Ammon's horn (tissue), 1 donor: ENCODE measurements at places on chromosomes 12 and 14.

DNA sequence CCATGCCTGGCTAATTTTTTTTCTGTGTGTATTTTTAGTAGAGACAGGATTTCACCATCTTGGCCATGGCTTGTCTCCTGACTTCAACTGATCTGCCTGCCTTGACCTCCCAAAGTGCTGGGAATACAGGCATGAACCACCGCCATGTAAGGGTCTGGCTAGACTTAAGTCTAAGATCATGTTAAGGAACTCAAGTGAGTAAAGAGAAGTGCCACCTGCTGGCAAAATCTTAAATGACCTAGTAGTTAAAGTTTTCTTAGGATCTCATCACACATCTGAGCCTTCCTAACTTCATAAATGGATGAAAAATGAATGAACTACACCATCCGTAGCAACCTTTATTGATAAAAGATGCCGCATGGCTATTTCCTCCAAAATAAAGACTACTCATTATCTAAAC, 1.7 kb upstream of the C12orf56 start:
- DNase-seq, result no peak

DNA sequence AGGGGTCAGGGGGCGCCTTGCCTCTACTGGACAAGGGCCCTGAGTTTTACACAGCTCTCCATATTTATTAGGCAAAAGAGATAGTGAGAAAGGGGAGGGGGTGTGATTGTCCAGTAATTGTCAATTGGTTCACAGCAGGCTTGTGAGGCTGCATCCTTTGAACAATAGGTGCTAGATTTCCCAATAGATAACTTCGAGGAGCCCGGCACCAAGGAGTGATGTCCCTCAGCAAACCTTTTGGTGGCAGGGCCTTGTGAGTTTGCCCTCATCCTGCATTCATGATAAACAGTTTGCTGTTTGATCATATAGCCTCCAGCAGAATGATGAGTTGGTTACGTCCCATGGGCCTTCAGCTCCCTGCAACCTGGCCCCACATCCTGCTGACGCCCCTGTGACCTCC, 2.7 kb upstream of the PRIMA1 start:
- no peak for DNase-seq

DNA sequence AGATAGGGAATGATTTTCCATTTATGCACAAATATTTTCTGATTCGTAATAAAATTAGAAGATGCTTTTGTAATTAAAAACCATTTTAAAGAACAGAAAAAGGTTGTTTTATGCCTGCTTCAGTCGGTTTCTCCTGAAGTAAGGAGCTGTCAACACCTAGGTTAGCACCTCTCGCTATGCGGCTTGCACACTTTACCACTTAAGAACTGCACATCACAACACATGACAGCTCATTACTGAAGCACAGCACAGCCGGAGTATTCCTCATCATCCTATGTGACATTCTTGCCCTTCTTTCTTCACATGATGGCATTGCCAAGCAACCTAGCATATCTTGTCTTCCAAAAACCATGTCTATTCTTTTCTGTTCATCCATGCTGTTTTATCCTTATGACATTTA, 5.4 kb upstream of the WIF1 start:
- no peak for DNase-seq

DNA sequence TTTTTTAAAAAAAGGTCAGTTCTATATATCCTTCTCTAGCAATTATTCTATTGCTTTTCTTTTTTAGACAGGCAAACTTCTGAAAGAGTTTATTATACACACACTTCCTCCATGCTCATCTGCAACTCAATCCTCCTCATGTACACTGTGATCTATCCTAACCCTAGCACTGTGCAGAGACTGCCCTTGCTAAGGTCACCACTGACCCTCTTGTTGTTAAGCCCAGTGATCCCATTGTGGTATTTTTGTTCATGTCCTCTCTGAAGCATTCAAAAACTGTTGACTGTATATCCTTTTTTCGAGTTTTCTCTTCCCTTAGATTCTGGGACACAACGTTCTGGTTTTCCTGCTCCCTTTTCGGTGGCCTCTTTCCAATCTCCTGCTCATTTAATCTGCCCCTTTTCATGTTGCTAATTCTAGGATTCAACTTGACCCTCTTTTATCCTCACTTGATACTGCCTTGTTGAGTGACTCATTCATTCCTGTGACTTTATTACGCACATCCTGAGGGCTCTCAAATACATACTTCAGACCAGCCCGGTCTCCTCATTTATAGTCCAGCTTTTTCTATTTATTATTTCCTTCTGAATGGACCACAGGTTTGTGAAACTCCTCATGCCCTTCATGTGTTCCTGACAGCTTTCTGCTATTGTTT, 53.9 kb upstream of the PTPRB start:
- DNase-seq, result no peak

DNA sequence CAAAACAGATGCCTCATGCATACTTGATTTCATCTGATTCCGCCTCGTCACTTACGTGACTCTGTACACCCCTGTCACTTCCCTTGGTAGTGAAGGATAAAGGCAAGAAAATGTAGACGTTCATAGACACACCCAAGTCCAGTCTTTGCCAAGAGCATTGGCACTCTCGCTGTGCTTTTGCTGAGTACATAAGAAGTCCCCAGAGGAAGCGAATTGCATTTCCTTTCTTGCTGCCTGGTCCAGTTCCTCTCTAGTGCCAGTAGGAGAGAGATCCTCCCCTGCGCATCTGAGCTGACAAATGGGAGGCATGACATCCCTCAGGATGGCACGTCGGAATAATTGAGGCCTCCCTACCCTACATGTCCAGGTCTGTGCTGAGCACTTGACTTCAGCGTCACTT, 21.3 kb upstream of the RIN3 start:
- DNase-seq, result peak; percentile 58

DNA sequence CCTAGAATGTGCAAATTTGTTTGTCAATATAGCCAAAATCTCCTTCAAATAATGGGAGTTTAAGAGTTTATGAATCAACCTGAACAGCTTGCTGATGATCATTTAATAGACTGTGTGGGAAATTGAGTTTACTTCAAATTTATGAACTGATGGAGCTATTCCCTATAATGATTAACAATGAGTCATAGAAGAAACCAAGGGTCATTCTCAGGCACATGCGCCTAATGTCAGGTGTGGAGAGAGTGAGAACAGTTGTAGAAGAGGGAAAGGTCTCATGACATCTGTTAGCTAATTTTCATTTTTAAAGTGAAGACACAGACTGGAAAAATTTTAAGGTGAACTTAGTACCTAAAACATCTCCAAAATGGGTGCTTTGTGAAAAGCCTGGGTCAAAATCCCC, 191.8 kb downstream of the BMP4 start:
- DNase-seq, result no peak

- no peak for DNase-seq
These were observed 275.3 kb downstream of the CCER1 start for GRCh38 chr12:90679674-90680073.

- no peak for DNase-seq
These were observed 147.2 kb downstream of the SCARB1 start for GRCh38 chr12:124716208-124717130.

- no peak for DNase-seq
These were observed 69.5 kb downstream of the ADAMTS20 start for GRCh38 chr12:43482311-43483085.

DNA sequence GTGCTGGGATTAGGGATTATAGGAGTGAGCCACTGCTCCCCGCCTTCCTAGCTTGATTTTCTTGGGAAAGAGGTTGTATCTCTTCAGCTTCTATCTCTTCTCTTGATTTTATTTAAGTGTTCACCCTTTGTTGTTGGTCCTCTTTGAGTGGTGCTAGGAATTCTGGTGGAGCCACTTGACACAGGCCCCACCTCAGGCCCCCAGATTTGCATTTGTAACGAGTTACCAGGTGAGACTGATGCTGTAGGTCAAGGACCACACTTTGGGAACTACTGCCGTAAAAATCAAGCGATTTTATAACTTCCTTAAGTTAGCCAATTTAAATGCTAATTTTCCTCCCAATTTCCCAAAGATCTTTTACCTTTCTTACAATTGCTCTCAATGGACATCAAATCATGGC, 26.3 kb downstream of the SRGAP1 start:
- no peak for DNase-seq

DNA sequence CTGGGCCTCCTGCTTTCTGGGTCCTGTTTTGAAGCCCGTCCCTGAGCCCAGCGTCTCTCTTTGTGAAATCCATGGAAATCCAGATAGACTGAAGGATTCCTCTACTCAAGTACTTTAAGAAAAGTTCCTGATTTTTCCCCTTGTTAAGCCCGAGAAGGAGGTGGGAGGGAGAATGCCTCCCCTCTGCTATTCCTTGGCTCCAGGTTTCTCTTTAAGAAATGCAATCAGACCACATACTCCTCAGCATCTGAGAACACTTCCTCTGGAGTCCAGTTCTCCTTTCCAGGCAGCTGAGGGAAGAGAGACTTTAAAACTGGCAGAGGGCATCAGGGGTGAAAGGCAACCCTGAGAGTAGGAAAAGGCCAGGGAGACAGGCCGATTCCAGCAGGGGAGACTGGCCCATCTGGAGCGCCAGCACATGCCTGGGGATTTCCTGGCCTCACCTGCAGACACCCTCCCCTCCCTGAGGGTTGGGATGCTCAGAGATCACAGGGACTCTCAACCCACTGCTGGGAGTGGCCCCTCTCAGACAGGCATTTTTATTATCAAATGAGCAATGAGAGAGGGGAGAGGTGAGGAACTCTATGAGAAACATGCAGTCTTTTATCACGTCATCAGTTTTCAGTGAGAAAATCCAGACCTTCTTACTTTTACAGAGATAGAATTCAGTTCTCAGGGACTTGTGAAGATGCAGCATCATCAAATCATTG, 2.0 kb upstream of the EMP1 start:
- DNase-seq, result no peak

- DNase-seq, result no peak
These were observed 226.4 kb upstream of the CAND1 start for GRCh38 chr12:67042697-67043131.

DNA sequence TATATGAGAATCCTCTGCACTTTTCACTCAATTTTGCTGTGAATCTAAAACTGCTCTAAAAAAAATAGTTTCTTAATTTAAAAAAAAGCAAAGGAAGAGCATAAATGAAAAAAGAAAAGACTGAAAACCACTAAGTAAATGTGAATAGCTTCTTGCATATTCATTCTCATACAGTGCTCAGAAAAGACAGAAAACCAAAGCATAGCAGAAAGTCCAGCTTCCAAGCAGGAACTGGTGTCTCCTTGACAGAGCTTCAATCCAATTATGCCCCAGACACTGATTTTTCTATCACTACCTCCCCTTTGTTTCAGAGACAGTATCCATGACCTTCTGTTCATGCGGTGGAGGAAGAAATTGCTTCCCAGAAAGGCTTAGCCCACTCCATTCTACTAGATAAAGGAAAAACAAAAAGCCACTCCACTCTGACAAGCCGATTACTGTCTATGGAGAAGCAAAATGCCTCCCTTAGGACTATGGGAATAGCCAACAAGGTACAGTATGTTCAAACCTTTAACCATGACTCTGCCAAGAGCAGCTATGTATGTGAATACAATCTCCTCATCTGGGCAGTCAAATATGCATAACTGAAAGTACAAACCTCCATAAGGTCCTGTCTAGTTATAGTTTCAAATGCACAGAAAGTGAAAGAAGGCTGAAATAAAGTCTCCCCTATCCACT, 40.6 kb downstream of the ATF7 start:
- DNase-seq, result no peak

DNA sequence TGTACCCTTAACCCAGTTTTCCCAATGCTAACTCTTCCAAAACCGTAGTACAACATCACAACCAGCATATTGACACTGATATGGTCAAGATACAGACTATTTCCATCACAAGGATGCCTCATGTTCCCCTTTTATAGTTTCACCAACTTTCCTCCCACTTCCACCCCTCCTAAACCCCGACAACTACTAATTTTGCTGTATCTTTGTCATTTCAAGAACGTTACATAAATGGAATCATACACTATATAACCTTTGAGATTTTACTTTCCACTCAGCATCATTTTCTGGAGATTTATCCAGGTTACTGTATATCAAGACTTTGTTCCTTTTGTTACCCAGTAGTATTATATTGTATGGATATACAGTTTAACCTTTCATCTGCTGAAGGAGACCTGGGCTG, 88.9 kb downstream of the MED13L start:
- DNase-seq, result no peak

DNA sequence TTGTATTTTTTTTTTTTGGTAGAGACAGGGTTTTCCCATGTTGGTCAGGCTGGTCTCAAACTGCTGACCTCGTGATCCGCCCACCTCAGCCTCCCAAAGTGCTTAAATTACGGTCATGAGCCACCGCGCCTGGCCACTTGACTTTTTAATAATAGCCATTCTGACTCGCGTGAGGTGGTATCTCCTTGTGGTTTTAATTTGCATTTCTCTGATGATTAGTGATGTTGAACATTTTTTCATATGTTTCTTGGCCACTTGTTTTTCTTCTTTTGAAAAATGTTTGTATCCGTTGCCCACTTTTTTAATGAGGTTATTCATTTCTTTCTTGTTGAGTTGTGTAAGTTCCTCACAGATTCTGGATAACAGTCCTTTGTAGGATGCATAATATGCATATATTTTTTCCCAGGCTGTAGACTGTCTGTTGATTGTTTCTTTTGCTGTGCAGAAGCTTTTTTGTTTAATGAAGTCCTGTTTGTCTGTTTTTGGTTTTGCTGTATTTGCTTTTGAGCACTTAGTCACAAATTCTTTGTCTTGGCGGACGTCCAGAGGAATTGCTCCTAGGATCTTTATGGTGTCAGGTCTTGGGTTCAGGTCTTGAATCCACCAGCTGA, 10.3 kb upstream of the PGAM5 start:
- no peak for DNase-seq

- no peak for DNase-seq
These were observed 109.4 kb downstream of the PIWIL1 start for GRCh38 chr12:130446846-130447654.

DNA sequence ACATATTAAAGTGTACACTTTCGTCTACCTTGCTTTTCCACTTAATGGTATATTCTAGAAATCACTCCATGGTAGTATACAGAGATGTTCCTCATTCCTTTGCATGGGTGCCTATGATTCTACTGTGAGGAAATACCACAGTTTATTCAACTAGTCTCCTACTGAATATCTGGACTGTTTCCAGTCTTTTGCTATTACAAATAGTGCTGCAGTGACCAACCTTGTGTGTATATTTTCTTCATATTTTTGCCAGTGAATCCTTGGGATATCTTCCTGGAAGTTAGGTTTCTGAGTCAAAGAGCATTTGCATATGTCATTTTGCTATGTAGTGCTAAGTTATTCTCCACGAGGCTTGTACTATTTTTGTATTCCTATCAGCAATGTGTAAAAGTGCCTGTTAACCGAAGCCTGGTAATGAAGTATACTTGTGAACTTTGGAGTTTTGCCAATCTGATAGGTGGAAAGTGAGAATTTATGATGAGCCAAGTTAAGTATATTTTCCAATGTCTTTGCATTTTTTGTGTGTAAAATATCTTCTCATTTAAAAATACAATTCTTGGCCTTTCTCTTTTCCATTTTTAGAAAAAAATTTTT, 31.3 kb upstream of the TMEM263 start:
- no peak for DNase-seq

DNA sequence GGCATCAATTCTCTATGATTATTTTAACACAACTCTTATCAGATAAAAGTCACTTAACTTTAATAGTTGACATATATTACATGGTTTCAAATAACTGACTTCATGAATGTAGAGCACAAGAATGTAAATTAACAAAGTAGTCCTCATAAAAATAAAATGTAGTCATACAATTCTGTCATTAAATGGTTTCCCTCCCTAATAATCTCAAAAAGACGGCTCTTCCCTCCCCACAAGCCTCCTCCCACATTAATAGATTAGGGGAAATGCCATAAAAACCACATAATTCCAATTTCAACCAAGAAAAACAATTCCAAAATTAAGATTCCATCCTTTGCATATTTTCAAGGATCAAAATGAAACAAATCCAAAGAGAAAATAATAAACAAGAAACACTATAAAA, 36.7 kb downstream of the SPTLC2 start:
- DNase-seq, result no peak
